Activated CD8-positive, alpha-beta T cell treated with anti-CD3 and anti-CD28 coated beads, Interleukin-2, amount 10 ng/mL, durations not matched to agents 7 days and 5 days (primary cell): ENCODE measurements at places on chromosomes 1 and 21. TPM values are rescaled to one million over a fixed set of nuclear protein-coding genes. Genes with fewer than 3 reads are reported as not detected.

The CGN gene
- 0.34 TPM for total RNA-seq

The METTL13 gene
- total RNA-seq, result 38.5 TPM

The KRTAP19-1 gene
- not detected for total RNA-seq

The LIN28A gene
- not detected for total RNA-seq

The ASCL5 gene
- total RNA-seq, result not detected

The PRRX1 gene
- not detected for total RNA-seq

The GNG12 gene
- not detected for total RNA-seq

The LCE6A gene
- not detected for total RNA-seq

The OR2T4 gene
- total RNA-seq, result not detected

The INKA2 gene
- 4.1 TPM for total RNA-seq

The PDC gene
- not detected for total RNA-seq

The CTH gene
- 5.9 TPM for total RNA-seq

The MFSD2A gene
- 4.1 TPM for total RNA-seq
